ENCODE measurements at places on chromosomes 1 and 21. TPM values are rescaled to one million over a fixed set of nuclear protein-coding genes. Genes with fewer than 3 reads are reported as not detected.

DNA sequence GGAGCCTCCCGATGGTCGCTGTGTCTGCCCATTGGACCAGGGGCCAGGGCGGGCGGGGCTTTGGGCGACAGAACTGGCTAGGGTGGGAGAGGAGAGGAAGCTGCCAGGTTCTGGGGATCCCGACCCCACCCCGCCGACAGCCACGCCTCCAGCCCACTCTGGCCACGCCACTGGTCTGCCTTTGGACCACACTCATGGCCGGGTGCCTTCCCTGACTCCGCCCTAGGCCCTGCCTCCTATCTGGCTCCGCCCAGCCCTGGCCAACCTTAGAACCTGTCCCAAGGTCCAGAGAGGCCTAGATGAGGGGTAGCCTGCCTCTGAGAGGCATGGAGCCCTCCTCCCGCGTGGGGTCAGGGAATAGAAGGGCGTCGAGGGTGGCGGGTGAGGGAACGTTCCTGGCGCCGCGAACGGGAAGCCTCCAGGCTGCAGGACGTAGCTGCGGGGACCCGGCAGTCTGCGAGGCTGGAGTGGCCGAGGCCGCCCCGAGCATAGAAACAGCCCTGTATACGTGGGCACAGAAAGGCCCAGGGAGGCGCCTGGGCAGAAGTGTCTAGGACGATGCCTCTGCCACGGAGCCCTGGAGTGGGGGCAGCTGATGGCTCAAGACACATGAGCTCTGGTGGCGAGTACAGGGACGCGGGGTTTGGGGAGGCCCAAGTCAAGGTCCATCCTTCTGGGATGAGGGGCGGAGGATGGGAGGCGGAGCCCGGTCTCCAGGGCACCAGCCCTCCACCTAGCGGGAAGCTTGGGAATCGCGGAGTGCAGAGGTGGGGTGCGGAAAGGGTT, 11.5 kb upstream of the COL16A1 start:
- peaks cover 53% of the 10 kb centered on the region for H3K27me3 ChIP-seq
- H3K4me1 ChIP-seq, result peaks cover 20% of the 10 kb centered on the region
- no peaks in the 10 kb centered on the region for H3K36me3 ChIP-seq
- H3K27ac ChIP-seq, result peak overlapping the region; percentile 89

GRCh38 chr1:111848852-111849545, 93.3 kb downstream of the DDX20 start:
- H3K4me1 ChIP-seq, result no peaks in the 10 kb centered on the region
- H3K4me3 ChIP-seq, result no peak overlapping the region
- no peak overlapping the region for H3K27ac ChIP-seq
- H3K36me3 ChIP-seq, result no peaks in the 10 kb centered on the region
- DNase-seq, result no peak

DNA sequence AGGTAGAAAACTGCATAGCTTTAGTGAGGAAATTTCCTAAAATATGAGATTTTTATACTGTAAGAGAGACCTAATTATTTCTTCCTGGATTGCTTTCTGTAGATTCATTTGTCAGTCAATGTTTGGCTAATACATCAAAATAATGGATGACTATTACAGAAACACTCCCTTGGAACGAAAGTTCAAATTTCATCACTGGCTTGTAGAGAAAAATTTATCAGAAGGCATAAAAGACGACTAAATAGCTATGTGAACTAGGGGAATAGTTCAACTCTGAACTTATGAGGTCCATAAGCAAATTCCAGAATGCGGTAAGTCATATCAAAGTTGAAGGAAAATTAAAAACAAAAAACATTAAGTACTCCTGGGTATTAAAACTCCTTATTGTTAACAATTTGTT, 36.0 kb downstream of the WNT2B start:
- no peaks in the 10 kb centered on the region for H3K27me3 ChIP-seq
- no peak overlapping the region for H3K4me3 ChIP-seq
- H3K36me3 ChIP-seq, result peaks cover 54% of the 10 kb centered on the region
- H3K27ac ChIP-seq, result peak overlapping the region; percentile 61
- H3K4me1 ChIP-seq, result peaks cover 19% of the 10 kb centered on the region
- DNase-seq, result no peak

GRCh38 chr1:169484101-169484500, 1.6 kb downstream of the SLC19A2 start:
- no peaks in the 10 kb centered on the region for H3K27me3 ChIP-seq
- H3K4me3 ChIP-seq, result peak overlapping the region; percentile 87
- H3K36me3 ChIP-seq, result no peaks in the 10 kb centered on the region

GRCh38 chr1:202235856-202236837, 42.5 kb downstream of the LGR6 start:
- H3K36me3 ChIP-seq, result no peaks in the 10 kb centered on the region
- no peak overlapping the region for H3K27ac ChIP-seq
- peaks cover 95% of the 10 kb centered on the region for H3K27me3 ChIP-seq
- no peak for DNase-seq
- H3K4me1 ChIP-seq, result peaks cover 3% of the 10 kb centered on the region

DNA sequence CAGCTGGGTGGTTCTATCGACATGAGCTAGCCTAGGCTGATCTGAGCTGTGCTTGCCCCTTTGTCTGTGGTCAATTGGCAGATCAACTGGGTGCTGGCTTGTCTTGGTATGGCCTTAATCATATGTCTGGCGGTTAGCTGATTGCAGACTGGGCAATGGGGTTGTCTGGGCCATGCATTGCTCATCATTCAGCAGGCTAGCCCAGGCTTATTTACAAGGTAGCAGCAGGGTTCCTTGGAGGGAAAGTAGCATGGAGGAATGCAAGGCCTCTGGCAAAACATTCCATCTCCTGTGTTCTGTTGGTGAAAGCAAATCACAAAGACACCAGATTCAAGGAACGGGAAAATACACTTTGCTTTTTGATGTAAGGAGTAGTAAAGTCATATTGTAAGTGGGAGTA, 84.0 kb upstream of the IVNS1ABP start:
- no peaks in the 10 kb centered on the region for H3K27me3 ChIP-seq
- no peaks in the 10 kb centered on the region for H3K36me3 ChIP-seq
- H3K27ac ChIP-seq, result no peak overlapping the region
- no peak for DNase-seq
- H3K4me3 ChIP-seq, result no peak overlapping the region
- H3K4me1 ChIP-seq, result peaks cover 26% of the 10 kb centered on the region

- no peaks in the 10 kb centered on the region for H3K36me3 ChIP-seq
- H3K27me3 ChIP-seq, result no peaks in the 10 kb centered on the region
- no peak overlapping the region for H3K27ac ChIP-seq
- no peak overlapping the region for H3K4me3 ChIP-seq
- DNase-seq, result no peak
Observed at GRCh38 chr21:40553781-40554180, 293.2 kb downstream of the DSCAM start.

DNA sequence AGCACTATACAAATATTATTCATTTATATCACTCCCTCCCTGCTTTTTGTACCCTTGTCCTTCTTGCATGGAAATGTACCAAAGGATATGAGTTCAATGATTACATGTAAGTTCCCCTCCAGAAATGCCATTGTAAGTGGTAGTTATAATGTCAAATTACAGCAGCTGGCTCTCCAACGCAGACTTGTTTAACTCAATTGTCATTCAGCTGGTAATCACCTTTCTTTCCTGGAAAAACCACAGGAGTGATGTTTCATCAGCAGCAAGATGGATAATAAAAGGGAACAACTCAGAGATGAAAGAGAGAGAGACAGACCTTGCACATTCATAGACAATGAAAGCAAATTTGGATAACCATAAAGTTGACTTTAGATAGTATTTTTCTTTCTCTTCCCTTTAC, 578.6 kb upstream of the PBX1 start:
- DNase-seq, result no peak
- no peak overlapping the region for H3K27ac ChIP-seq
- no peak overlapping the region for H3K4me3 ChIP-seq

DNA sequence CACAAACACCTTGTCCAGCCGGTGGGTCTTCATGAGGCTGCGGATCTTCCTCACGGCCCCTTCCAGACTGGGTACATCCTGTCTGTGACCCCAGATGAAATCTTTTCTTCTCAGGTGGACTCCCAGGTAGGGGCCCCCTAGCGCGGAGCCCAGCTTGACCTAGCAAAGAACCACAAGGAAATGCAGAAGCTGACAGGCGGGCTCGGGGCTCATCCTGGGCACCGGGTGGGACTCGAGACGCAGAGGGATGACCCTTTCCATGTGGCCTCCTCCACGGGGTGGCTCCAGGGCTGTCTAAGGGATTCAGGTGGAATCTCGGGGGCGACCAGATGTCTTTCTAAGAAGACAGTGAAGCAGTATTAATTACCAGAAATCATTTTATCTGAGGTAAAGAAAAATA, 17.8 kb downstream of the POFUT2 start:
- DNase-seq, result no peak
- H3K27ac ChIP-seq, result no peak overlapping the region
- no peaks in the 10 kb centered on the region for H3K27me3 ChIP-seq
- H3K4me1 ChIP-seq, result no peaks in the 10 kb centered on the region
- no peak overlapping the region for H3K4me3 ChIP-seq
- peaks cover 24% of the 10 kb centered on the region for H3K36me3 ChIP-seq

- no peaks in the 10 kb centered on the region for H3K27me3 ChIP-seq
- DNase-seq, result no peak
- H3K36me3 ChIP-seq, result no peaks in the 10 kb centered on the region
- H3K27ac ChIP-seq, result no peak overlapping the region
Observed at GRCh38 chr1:94031591-94031990, 89.4 kb downstream of the ABCA4 start.

GRCh38 chr1:182625719-182626504, 21.7 kb upstream of the RGS16 start:
- no peak for DNase-seq
- H3K4me3 ChIP-seq, result no peak overlapping the region
- H3K36me3 ChIP-seq, result no peaks in the 10 kb centered on the region

DNA sequence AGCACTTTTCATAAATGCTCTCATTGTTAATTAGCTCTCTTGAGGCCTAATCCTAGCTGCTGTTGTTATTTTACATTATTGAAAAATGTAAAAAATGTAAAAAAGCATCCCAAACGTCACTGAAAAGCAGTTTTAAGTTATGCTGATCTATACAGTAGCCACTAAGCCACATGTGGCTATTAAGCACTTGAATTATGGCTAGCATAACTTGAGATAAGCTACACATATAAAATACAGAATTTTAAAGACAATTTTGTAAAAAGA, 18.4 kb upstream of the DNASE2B start:
- no peaks in the 10 kb centered on the region for H3K36me3 ChIP-seq
- H3K4me3 ChIP-seq, result no peak overlapping the region
- H3K27ac ChIP-seq, result no peak overlapping the region

LIPI gene
- not detected for total RNA-seq

DNA sequence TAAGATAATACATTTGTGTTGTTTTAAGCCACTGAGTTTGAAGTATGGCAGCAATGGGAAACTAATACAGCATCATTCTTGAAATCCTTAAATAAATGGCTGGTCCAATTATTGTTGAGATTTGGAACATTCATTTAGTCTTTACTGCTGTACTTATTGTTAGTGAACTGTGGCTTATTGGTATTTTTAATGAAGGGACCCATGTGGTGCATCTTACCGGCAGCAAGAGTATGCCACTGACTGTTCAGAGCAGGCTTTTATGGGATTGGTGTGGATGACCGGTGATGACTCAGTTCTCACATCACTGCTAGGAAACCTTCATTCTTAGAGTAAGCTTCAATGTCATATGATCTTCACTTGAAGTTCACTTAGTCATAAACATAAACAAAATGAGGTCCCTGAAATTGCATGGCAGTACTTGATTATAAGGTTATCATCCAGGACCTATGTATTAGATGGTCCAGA, 31.5 kb downstream of the PRKAA2 start:
- H3K27me3 ChIP-seq, result no peaks in the 10 kb centered on the region
- no peaks in the 10 kb centered on the region for H3K4me1 ChIP-seq
- no peak for DNase-seq
- H3K36me3 ChIP-seq, result no peaks in the 10 kb centered on the region

- no peaks in the 10 kb centered on the region for H3K36me3 ChIP-seq
- peaks cover 7% of the 10 kb centered on the region for H3K4me1 ChIP-seq
- H3K27me3 ChIP-seq, result no peaks in the 10 kb centered on the region
- H3K27ac ChIP-seq, result no peak overlapping the region
- no peak overlapping the region for H3K4me3 ChIP-seq
Observed at GRCh38 chr1:30085811-30086770, 637.3 kb downstream of the MATN1 start.

LAPTM5 gene
- total RNA-seq, result 6.3 TPM

DNA sequence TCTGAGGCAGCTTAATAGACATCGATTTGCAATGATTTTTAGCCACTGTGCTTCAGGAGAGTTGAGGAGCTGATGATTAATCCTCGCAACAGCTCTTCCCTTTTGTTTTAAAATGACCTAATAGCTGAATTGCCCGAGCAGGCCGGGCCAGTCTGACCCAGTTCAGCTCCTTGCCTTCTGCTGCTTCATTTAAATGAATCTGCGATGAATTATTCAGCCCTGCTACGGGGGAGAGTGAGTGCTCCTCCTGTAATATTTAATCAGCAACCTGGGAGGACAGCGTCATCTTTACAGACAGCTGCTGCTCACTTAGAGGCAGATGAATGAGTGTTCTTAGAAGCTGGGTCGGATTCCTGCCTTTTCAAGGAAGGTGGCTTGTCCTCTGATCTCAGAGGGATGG, 325.1 kb downstream of the CAMTA1 start:
- no peak overlapping the region for H3K27ac ChIP-seq
- no peaks in the 10 kb centered on the region for H3K4me1 ChIP-seq
- no peaks in the 10 kb centered on the region for H3K36me3 ChIP-seq
- H3K27me3 ChIP-seq, result no peaks in the 10 kb centered on the region
- H3K4me3 ChIP-seq, result no peak overlapping the region

DNA sequence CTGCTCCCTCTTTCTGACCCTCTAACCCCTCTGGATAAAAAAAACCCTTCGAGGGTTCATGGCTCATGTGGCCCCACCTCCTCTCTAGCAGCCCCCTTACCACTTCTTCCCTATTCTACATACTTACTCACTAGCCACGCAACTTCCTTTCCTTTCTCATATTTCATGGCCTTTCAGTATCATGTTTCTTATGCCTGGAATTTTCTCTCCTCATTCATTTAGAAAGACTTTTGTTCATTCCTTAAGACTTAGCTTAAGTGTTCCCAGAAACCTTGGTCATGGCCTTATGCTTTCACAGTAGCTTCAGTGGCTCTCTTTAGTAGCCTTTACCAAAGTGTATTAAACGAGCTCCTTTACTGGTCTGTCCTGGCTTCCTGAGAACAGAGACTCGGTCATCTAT, 6.1 kb downstream of the ACP6 start:
- no peak overlapping the region for H3K4me3 ChIP-seq
- no peak overlapping the region for H3K27ac ChIP-seq
- H3K36me3 ChIP-seq, result no peaks in the 10 kb centered on the region
- H3K4me1 ChIP-seq, result peaks cover 8% of the 10 kb centered on the region
- DNase-seq, result no peak

- H3K27me3 ChIP-seq, result no peaks in the 10 kb centered on the region
- H3K36me3 ChIP-seq, result no peaks in the 10 kb centered on the region
- no peak for DNase-seq
- H3K4me1 ChIP-seq, result no peaks in the 10 kb centered on the region
- H3K4me3 ChIP-seq, result no peak overlapping the region
Observed at GRCh38 chr1:198620218-198620617, 18.6 kb upstream of the PTPRC start.

- no peak overlapping the region for H3K27ac ChIP-seq
- H3K4me1 ChIP-seq, result no peaks in the 10 kb centered on the region
Observed at GRCh38 chr1:86441581-86441980, 17.6 kb downstream of the CLCA2 start.

Data from esophagus squamous epithelium (tissue), 5 donors.